GM12891 (cell line): ENCODE measurements at places on chromosomes 6 and 20.

- peak; percentile 11 for DNase-seq
Observed at GRCh38 chr20:21228511-21228910, 74.6 kb upstream of the XRN2 start.

DNA sequence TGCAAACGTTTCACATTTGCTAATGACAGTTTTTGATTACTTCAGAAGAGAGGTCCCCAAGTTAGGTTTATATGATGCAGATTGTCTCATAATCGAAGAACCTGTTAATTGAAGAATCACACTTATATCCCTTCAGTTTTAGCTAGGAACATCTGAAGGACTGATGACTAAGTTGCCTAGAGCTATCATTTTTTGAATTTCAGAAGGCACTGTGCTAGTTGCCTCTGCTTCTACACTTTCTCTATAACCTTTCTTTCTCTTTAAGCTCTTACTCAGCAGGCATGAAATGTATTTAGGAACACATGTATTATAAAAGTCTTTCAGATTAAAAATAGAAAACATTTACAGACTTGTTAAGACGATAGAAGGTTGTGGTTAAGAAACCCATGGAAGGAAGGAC lies 14.4 kb upstream of the GJE1 start:
- no peak for DNase-seq

DNA sequence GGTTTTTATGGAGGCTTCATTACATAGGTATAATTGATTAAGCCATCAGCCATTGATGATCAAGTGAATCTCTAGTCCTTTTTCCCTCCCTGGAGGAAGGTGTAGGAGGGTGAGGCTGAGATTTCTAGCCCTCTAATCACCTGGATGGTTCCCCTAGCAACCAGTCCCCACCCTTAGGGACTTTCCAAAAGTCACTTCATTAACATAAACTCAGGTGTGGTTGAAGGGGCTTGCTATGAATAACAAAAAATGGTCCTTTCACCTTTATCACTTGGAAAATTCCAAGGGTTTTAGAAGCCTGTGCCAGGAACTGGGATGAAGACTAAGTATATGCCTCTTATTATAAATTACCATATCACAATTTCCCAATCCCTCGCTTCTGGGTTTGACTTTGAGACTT lies 40.4 kb downstream of the SMPDL3A start:
- no peak for DNase-seq

GRCh38 chr6:11425431-11425871 lies 112.1 kb upstream of the TMEM170B start:
- no peak for DNase-seq

- DNase-seq: no peak
Observed at GRCh38 chr6:1287103-1287591, 24.8 kb upstream of the FOXQ1 start.

DNA sequence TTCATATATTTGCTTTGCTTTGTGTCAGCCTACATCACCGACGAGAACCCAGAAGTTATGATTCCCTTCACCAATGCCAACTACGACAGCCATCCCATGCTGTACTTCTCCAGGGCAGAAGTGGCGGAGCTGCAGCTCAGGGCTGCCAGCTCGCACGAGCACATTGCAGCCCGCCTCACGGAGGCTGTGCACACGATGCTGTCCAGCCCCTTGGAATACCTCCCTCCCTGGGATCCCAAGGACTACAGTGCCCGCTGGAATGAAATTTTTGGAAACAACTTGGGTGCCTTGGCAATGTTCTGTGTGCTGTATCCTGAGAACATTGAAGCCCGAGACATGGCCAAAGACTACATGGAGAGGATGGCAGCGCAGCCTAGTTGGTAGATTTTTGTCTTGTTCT lies 28.5 kb downstream of the DSE start:
- DNase-seq: no peak

DNA sequence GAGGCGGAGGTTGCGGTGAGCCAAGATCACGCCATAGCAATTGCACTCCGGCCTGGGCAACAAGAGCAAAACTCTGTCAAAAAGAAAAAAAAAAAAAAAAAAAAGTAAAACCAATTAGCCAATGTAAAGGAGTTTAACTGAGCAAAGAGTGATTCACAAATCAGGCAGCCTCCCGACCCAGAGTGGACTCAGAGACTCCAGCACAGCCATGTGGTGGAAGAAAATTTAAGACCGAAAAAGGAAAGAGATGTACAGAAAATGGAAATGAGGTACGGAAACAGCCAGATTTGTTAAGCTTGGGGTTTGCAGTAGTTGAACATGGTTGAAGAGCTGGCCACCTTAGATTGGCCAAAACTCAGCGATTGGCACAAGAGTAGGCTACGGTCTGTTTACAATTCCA lies 51.4 kb downstream of the ERMARD start:
- DNase-seq: no peak

DNA sequence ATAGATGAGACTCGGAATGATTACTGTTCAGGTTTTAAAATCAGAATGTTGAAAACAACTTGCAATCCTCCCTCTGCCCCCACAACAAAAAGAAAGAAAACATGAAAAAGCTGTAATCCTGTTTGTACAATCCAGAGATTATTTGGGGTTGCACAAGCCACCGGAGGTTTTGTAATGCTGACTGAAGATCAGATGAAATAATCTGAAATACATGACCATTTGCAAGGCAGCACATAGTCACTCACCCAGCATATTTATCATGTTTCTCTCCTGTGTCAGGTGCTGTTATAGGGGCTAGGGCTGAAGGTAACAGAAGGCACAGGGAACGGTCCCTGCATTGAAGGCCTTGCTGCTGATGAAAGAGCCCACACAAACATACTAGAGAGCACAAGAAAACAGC lies 85.3 kb downstream of the SIM1 start:
- DNase-seq: no peak

DNA sequence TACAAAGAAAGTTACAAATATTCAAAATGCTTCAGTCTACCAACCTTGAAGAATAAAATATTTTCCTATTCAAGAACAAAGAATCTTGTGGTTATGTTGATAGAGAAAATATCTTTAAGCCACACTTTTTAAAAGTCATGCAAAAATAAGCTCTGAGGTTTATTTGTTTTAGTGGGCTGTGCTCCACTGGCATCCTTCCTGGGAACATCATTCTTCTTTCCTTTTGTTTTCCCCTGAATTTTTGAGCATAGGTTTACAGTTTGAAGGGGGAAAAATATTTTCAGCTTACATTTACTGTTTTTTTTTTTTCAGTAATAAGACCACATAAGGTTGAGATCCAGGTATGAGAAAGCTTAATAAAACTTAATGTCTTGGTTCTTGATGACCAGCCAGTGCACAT lies 72.0 kb upstream of the BACH2 start:
- DNase-seq: no peak

GRCh38 chr20:7859356-7859802 lies 80.9 kb downstream of the HAO1 start:
- DNase-seq: no peak

GRCh38 chr6:26383624-26384417 lies 913 bp downstream of the BTN2A2 start:
- no peak for DNase-seq

- DNase-seq: peak; percentile 47
Observed at GRCh38 chr6:43683708-43684455, 3.7 kb downstream of the MRPS18A start.

DNA sequence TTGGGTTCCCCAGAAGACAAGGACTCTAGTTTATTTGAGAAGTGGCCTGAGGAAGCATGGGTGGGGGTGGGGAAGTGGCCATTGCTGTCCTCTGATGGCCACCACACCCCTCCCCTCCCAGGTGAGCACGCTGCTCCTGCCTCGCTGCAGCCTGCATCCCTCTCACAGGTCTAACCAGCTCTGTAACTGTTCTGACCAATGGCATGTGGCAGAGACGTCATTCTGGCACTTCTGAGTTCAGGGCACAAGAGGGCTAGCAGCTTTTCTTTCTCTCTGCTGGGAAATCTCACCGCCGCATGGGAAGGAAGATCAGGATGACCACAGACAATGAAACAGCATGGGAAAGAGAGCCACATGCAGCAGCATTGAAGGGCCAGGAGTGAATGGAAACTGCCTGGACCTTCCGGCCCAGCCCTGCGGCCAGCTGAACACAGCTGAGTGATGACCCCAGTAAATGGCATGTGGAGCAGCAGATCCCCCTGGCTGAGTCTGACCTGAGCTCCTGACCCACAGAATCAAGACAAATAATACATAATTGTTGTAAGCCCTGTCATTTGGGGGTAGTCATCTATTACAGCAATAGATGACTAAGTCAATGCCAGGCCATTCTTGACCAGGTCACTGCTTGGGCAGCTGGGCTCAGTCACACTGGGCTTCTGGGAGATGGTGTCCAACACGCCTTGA lies 179.8 kb downstream of the LINC00237 start:
- no peak for DNase-seq

- no peak for DNase-seq
Observed at GRCh38 chr20:31630187-31630790, 7.4 kb upstream of the COX4I2 start.

- no peak for DNase-seq
Observed at GRCh38 chr6:153872946-153873345, 166.1 kb upstream of the OPRM1 start.

DNA sequence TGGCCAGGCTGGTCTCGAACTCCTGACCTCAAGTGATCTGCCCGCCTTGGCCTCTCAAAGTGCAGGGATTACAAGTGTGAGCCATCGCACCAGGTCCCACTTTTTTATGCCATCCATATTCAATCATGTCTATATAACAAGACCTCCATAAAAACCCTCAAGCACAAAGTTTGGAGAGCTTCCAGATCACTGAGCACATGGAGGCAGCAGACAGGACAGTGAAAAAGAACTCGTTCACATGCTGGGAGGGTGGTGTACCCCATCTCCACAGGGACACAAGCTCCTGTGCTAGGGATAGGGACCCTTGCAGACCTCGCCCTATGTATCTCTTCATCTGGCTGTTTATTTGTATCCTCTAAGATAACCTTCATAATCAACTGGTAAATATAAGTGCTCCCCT lies 30.3 kb downstream of the KIF13A start:
- DNase-seq: no peak

DNA sequence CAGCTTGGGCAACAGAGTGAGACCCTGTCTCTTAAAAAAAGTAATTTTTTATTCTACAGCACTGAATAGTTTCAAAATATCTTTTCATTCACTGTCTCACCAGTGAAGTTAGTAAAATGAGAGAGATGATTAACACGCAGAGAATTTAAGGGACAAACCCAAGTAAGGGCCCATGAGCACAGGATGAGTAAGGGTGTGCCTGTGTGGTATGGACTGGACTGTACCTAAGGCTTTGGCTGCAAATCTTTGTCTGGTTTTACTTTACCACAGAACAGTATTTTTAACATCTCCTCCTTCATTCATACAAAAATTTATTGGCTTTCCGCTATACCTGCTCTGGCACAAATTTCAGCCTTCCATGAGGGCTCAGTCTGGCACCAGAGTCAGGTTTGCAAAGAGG lies 433.3 kb downstream of the UTRN start:
- DNase-seq: no peak
